ENCODE measurements at places on chromosomes 13 and 19.
A peak's percentile ranks its signal among the peaks of the same experiment; 100 is the strongest.

- no peak for DNase-seq
Measured at GRCh38 chr19:27964185-27964584, 1248.8 kb downstream of the UQCRFS1 start.

GRCh38 chr13:95676105-95676761 lies 706 bp upstream of the DNAJC3 start:
- peak; percentile 25 for DNase-seq

GRCh38 chr19:33157906-33158305 lies 26.0 kb downstream of the WDR88 start:
- no peak for DNase-seq

DNA sequence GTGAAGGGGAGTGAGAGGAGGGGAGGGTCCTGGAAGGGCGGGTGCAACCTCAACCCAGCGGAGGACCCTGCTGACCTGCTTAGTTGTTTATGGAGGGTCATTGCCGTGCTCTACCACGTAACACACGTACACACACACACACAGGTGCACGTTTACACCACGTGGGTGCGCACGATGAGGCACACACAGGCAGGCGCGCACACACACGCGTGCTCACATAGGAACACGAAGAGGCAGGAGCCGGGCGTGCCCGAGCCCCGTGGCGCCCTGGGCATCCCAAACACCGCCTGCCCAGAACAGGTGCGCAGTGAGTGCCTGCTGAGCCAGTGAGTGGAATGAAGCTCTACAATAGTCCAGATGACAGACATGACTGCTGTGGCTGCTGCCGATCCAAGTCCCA lies 11.2 kb upstream of the MADCAM1 start:
- no peak for DNase-seq

GRCh38 chr19:50659318-50660087 lies 10.3 kb downstream of the C19orf81 start:
- DNase-seq, result no peak

Data from RPMI7951 (cell line).